ENCODE measurements at places on chromosomes 4 and X.

DNA sequence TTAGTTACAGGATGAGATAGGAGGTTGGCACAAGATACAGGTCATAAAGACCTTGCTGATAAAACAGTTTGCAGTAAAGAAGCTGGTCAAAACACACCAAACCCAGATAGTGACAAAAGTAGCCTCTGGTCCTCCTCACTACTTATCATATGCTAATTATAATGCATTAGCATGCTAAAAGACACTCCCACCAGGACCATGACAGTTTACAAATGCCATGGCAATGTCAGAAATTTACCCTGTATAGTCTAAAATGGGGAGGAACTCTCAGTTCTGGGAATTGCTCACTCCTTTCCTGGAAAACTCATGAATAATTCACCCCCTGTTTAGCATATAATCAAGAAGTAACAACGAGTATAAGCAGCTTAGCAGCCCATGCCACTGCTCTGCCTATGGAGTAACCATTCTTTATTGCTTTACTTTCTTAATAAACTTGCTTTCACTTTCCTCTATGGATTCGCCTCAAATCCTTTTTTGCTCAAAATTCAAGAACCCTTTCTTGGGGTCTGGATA is 1254.4 kb downstream of the PCDH7 start:
- DNase-seq = no peak

- DNase-seq = no peak
Observed at GRCh38 chrX:23855569-23855968, 52.2 kb downstream of the APOO start.

GRCh38 chr4:158823461-158823873 is 54.6 kb downstream of the FNIP2 start:
- DNase-seq = no peak

DNA sequence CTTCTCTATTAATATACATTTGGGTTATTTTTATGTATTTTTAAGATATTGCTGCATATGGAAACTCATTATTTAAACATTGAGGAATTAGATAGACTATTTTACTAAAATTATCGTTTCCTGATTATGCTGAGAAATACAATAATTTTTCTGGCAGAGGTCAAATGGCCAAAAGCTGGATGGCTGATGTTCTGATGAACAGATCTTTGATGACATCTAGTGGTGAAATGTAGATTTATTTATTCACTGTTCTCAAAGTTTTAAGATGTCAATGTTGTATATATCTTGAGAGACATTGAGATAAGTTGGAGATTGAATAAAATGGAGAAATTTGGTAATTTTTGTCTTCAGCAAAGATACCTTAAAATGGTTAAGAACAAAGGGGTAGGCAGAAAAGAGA is 96.2 kb downstream of the UGT8 start:
- peak; percentile 39 for DNase-seq

- DNase-seq = no peak
Observed at GRCh38 chr4:53453385-53453784, 75.9 kb downstream of the FIP1L1 start.

GRCh38 chr4:87734084-87734483 is 65.3 kb upstream of the IBSP start:
- DNase-seq = no peak

- no peak for DNase-seq
Observed at GRCh38 chr4:162111078-162111477, 52.7 kb downstream of the FSTL5 start.

DNA sequence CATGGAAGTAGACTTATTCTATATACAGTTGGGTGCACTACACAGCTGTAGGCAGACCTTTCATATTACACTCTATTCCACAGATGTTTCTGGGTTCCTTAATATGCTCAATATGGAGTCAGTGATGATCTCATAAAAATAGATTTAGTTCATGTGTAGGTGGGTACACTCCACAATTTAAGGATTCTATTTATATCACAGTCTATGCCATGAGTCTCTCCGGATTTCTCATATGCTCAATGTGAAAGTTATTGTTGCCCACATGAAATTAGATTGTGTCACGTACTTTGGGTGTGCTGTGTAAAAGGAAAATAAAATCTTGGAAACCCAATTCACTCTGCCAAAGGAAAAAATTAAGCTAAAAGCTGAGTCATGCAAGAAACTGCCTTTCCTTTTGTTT is 32.5 kb upstream of the TASL start:
- DNase-seq = no peak

DNA sequence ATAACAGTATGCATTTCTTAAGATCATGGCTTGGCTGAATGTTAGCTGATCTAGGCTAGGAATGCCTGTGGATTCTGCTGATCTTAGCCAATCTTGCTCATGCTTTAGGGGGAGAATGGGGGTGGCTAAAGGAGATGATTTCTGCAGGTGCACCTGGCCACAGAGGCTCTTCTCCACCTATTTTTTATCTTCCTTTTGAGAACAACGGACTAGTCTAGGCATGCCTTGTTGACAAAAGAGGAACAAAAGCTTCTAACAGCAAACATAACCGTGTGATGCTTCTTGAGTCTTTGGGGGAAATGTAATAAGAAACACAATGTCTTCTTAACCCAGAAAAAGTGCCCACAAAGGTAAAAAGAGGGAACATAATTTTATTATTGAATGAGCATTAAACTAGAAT is 743.5 kb downstream of the ARAP2 start:
- DNase-seq = no peak

- no peak for DNase-seq
Observed at GRCh38 chr4:26206339-26206738, 114.5 kb upstream of the RBPJ start.

DNA sequence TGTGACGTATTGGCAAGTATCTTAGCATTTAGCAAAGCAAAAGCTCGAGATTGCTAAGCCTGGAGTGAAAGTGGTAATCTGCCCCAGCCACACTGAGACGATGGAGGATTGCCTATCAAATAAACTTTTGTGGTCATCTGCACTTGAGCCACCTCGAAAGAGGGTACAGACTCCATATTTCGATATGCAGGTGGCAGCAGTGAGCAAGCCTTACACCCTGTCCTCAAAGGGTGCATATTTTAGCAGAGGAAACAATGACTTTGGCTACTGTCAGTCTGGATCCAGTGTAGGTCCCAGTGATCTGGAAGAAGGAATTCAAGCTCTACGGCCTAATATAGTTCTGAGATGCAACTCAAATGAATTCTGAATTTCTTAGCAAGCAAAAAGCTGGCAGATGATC is 153.9 kb downstream of the ATG4A start:
- no peak for DNase-seq

DNA sequence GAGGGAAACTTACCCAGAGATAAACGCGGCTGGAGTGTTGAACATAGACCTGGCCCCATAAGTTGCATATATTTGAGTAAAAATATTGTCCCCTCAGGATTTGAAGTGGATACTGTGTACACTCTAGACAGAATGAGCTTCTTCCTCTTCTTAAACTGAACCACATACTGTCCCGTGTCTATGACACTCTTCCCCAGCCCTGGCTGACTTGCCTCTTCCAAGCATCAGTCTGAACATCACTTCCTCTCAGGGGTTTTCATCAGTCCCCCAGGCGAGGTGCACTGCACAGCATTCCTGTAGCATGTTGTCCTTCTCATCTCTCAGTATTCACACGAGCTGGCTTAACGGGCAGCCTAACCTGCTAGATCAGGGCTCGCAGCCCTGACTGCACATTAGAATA is 80.5 kb upstream of the TMEM150C start:
- DNase-seq = no peak
